ENCODE measurements at places on chromosomes 2 and 18. TPM values are rescaled to one million over a fixed set of nuclear protein-coding genes. Genes with fewer than 3 reads are reported as not detected.

Gene ABCB11
- total RNA-seq, result 0.38 TPM

Gene TACR1
- 1.4 TPM for total RNA-seq

Gene MTCL1
- 26.9 TPM for total RNA-seq

Gene LAPTM4A
- 152 TPM for total RNA-seq

Gene CXCR2
- total RNA-seq, result 0.99 TPM

Gene ALPI
- not detected for total RNA-seq

Gene LYG1
- total RNA-seq, result 1.5 TPM
